ENCODE measurements at places on chromosomes 5 and 9.

DNA sequence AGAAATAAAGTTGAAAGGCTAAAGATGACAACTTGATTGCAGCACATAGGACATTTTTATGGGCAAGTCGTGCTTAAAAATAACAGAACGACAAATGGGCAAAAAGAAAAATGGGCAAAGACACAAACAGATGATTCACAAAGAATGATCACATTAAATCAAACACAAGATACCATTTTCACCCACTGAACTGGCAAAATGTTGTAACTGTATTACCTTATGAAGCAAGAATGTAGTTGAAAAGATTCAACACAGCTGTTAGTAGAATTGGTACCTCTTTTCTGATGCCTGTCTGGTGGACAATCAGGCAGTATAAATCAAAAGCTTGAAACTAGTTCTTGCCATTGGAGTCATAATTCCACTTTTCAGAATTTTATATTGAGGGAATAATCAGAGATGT lies 81.0 kb upstream of the PALM2AKAP2 start:
- DNase-seq, result peak; percentile 12

GRCh38 chr5:179494774-179495526 lies 55.4 kb upstream of the RUFY1 start:
- DNase-seq, result no peak

DNA sequence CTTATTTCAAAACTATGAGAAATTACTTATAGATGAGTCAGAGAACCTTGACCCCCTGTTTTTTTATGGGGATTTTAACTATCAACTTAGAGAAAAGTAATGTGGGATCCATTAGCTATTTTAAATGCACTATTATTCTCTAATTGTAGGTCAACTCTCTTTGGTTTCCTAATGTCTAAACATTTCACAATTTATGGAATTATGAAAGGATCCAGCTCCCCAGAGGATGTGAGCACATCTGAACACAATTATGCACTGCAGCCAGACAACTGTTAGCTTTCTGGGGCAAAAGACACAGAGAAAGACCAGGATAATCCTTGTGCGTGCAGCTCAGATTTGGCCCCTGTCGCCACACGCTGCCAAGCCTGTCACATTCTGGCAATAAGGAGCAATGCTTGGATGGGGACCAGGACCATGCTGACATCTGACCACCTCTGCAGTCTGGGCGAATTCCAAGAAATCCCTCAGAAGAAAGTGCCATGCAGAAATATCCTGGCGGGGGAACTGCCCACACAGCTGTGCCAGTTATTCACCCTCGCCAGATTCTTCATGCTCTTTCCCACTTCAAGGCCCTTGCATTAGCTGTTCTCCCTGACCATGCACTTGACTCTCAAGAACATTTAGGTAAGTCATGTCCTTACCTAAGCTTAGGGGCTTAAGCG lies 22.2 kb upstream of the CMBL start:
- peak; percentile 99 for DNase-seq

DNA sequence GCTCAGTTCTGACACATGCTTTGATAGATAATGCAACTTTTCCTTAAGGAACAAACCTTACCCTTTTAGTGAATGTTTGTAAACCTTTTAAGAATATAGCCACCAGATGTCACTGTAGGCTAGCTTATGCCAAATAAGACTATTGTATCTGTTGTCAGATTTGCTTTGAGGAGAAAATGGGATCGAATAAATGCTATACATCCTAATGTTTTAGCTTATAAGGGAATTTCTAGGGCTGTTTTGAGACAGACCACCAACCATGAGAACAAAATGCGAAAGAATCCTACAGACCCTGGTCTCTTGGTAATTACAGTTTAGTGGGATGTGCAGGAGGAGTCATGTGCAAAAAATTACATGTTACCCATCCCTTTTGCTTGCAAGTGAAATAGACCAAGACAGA lies 127.6 kb upstream of the NMUR2 start:
- peak; percentile 15 for DNase-seq

DNA sequence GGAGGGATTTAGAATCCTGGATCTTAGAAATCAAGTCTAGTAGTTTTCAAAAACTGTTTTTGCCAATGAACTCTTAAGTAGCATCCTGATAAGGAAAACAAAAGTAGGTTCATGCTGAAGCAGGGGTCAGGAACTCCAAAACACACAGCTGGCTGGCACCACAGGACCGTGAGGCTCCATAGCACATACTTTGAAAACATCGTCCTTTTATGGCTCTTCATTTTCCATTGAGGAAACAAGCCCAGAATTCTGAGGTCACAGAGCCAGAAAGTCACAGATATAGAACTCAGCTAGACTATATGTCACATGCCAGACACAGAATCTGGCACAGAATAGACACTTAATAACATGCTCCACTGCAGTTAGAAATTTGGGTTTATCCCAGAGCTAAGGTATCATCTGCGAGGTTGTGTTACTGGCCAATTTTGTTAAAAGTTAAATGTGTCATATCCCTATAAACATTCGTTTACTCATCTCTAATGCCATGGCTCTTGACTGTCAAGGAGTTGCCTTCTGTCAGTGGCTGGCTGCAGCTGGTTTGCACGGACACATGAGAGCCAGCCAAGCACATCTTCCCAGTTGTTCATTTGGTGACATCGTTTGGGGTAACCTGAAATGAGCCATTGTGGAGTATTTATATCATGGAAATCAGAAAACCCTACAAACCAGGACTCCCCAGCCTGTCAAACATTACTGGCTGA lies 58.8 kb downstream of the FAM78A start:
- DNase-seq, result no peak

DNA sequence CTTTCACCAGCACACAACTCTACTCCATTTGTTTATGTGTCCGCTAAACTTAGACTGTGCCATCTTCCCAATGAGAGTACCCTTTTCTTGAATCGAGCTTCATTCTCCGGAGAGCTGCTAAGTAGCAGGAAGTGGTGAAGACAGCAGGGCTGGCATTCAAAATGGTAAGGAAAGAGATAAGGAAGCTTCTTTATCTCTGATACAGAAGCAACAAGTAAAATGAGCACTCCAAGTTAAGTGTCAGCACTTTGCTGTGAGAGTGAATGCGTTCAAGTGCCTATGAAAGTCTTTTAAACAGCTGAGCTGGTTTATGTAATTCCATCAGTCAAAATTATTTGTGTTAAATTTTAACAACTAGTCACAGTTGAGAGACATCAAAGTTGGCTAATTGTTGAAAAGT lies 386.8 kb upstream of the PTPRD start:
- DNase-seq, result no peak

All from fibroblast of gingiva (primary cell).